Hypothalamus (tissue), 51 donors: ENCODE measurements at places on chromosomes 7 and 10.

GRCh38 chr10:46992803-46993561 is 81.8 kb downstream of the PTPN20 start:
- peak; percentile 15 for DNase-seq

- no peak for DNase-seq
Measured at GRCh38 chr7:134723892-134724291, 55.5 kb upstream of the CALD1 start.

- peak; percentile 77 for DNase-seq
Measured at GRCh38 chr10:113679463-113680189, at the start of gene CASP7. CASP7 (plus strand) TSS chr10:113679912; CDS start chr10:113697494, 17,582 bp downstream.

GRCh38 chr10:17428351-17429097 is 25.9 kb downstream of the ST8SIA6 start:
- DNase-seq: no peak

GRCh38 chr10:86267286-86268195 is 99.1 kb downstream of the GRID1 start:
- no peak for DNase-seq

GRCh38 chr7:36904802-36905201 is 180.5 kb upstream of the AOAH start:
- no peak for DNase-seq

DNA sequence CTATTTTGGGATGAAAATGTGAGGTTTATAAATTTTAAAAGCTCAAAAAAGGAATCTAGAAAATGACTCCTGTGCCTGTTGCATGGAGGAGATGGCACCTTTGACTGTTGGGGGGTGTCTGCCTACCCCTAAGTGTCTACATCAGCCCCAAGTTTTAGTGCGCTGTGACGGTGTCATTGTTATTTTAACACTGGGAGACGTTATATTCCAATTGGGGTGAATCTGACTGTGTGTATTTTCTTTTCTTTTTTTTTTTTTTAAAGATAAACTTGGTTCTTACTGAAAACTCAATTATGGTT is 517 bp downstream of the SRGN start:
- no peak for DNase-seq

GRCh38 chr7:73969991-73970390 is 58.0 kb upstream of the ELN start:
- DNase-seq: no peak

- no peak for DNase-seq
Measured at GRCh38 chr7:24123076-24123475, 160.9 kb upstream of the NPY start.

- no peak for DNase-seq
Measured at GRCh38 chr10:22228167-22228938, 10.5 kb upstream of the EBLN1 start.

DNA sequence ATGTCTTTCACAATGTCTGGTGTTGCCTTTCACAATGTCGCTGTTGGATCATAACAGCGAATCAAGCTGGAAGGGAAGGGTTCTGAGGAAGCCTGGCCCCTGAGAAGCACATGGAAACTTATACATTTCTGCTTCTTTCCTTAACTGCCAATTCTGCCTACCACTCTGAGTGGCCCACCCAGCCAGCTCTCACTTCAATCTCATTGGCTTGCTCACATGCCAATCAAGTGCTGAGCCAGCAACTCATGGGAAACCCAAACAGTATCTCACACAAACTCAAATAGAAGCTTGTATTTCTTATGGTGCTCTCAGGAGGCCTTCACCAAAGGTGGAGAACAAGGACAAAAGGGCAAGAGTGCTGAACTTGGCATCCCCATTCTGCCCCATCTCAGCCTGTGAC is 117.4 kb upstream of the GPR26 start:
- DNase-seq: no peak

- DNase-seq: peak; percentile 57
Measured at GRCh38 chr7:876972-877311, 588 bp downstream of the GET4 start.
